ENCODE measurements at places on chromosomes 1 and 21. TPM values are rescaled to one million over a fixed set of nuclear protein-coding genes. Genes with fewer than 3 reads are reported as not detected.

The HES2 gene
- total RNA-seq = not detected

The RNF186 gene
- not detected for total RNA-seq

DNA sequence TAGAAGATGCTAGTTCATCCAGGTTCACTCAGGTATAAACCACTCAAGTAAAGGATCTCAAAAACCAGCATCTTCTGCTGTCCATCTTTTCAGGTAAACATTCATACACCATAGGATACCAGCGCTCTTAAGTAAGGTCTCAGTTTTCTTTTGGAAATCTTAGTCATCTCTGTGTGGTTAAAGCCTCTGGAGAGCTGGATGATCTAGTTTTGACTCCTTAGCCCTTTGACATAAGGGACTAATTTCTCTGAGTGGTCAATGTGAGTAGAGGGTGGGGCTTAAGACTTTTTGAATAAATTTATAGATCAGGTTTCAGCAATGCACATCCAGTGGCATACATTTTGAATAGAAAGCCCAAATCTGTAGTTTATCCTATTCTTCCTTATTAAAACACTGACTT, 92.3 kb downstream of the CTH start:
- no peaks in the 10 kb centered on the region for H3K36me3 ChIP-seq
- DNase-seq = no peak
- H3K4me3 ChIP-seq = no peak overlapping the region
- H3K27ac ChIP-seq = no peak overlapping the region

GRCh38 chr1:196733091-196733970, 41.3 kb upstream of the CFHR3 start:
- no peaks in the 10 kb centered on the region for H3K4me1 ChIP-seq
- H3K36me3 ChIP-seq = no peaks in the 10 kb centered on the region
- DNase-seq = no peak
- H3K27me3 ChIP-seq = no peaks in the 10 kb centered on the region

Measured in naive thymus-derived CD8-positive, alpha-beta T cell (primary cell).